Activated CD8-positive, alpha-beta memory T cell treated with anti-CD3 and anti-CD28 coated beads for 4 hours (primary cell): ENCODE measurements at places on chromosomes 7 and 10.

DNA sequence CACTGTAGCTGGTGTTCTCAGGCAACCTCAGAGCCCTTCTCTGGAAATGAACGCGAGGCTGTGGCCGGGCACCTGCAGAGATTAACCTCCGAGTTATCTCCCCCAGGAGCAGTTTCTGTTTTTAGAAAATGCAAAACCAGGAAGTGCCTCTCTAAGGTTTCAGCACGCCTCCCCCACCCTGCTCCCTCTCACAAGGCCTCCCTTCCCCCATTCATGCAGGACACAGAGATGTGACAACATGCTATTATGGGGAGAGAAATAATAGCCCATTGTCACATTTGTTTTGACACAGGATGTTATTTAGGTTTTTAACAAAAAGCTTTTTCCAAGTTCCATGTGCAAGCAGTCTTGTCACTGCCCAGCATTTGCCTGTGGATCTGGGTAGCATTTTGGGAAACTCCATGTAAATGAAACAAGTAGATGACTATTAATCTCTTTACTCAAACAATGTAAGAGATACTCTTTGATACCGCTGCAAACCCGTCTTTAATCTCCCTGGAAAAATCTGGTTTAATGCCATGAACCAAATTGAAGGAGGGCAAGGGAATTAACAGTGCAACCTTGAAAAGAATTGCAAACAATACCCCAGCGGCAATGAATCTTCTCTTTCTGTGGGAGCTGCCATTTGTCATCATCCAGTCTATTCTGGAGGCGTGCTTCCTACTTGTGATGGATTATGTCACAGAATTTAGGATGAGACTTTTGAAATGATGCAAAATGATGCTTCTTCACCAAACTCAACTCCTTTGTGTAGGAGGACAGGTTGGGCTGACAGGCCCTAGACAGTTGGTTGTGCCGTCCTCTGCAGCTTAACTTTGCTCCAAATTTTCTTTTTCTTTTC is 86.5 kb upstream of the NMT2 start:
- DNase-seq, result no peak

- DNase-seq, result no peak
Observed at GRCh38 chr10:88254091-88254490, 329.0 kb downstream of the RNLS start.

- DNase-seq, result no peak
Observed at GRCh38 chr7:22277375-22277774, 79.6 kb downstream of the RAPGEF5 start.

DNA sequence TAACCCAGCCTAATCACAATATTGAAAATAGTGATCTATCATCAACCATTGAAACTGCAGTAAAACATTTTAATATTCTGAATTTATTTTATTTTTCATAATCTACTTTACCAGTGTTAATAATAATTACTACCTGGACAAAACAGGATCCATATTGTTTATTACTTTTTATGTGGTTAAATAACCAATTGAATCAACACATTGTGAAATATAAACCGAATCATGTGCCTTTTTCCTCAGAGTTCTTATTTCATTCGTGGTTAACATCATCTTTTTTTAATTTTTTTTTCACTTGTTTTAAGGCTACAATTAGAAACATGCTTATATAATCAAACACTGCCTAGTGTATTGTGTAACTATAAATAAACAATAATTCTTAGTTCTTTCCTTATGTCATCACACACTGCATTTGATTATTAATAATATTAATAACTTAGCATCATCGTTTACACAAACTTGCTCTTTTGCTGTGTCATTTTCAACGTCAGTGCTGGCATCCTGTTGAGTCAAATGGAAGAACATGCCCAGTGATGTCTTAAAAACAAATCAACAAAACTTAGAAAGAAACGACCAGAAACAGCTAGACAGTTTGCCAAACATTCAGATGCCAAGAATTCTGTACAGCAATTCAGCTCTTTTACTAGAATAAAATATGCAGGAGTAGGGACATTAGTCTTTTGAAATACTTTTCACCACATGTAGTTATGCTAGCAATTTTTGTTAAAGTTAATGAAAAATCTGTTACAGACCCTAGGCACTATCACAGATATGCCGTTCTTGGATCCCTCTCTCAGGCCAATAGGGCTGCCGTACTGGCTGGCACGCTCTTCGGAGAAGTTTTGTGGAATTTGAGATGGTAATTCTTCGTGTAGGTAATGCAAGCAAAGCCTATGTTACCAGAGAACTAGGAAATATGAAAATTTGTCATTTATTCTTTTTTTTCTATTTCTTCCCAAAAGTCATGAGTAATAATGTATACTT is 330.4 kb upstream of the SEMA3A start:
- DNase-seq, result no peak

GRCh38 chr10:70493660-70494234 is 15.2 kb downstream of the PALD1 start:
- no peak for DNase-seq

DNA sequence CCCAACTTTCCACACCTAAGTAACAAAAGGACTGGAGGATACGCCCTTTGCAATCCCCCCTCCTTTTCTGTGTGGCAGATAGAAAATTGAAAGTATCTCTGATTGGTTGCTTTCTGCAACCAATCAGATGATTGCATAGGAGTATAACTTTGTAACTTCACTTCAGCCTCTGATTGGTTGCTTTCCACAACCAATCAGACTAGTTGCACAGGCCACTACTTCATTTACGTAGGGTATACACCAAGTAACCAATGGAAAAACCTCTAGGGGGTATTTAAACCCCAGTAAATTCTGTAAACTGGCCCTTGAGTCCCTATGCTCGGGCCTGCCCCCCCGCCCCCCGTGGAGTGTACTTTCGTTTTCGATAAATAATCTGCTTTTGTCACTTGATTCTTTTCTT is 1080.4 kb downstream of the CNTNAP2 start:
- DNase-seq, result no peak

- DNase-seq, result no peak
Observed at GRCh38 chr7:116500078-116500853, 728 bp downstream of the CAV2 start.

DNA sequence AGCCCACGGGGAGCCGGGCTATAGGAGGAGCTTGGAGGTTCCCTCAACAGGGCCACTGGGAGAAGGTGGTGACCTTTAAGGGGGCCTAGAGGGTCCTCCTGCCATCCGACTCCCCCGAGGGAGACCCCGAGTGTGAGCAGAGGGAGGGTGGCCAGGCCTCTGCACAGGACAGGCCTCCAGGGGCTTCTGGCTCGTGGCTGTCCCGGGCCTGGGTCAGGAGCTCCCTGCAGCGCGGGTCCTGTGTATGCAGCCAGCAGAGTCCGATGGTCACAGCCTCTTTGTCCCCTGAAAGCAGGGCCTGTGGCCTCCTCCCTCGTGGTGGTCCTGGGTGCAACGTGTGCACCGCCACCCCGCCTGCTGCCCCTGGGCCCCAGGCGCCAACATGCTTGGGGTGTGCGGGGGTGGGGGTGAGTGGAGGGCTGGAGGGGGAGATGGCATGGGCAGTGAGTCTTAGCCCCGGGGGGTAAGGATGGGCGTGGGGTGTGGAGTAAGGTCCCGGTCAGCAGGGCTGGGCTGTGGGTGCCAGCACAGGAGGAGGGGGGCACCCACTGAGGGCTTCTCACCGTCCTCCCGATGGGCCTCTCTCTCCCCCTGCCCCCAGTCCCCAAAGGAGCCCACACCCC is 27.1 kb downstream of the UNCX start:
- no peak for DNase-seq

GRCh38 chr7:147869456-147869855 is 721.1 kb upstream of the C7orf33 start:
- no peak for DNase-seq

- no peak for DNase-seq
Observed at GRCh38 chr10:24254180-24254579, 45.2 kb downstream of the KIAA1217 start.

- no peak for DNase-seq
Observed at GRCh38 chr10:2921956-2922680, 145.2 kb upstream of the PFKP start.

- no peak for DNase-seq
Observed at GRCh38 chr10:69684981-69685353, 54.9 kb downstream of the FAM241B start.

GRCh38 chr7:40232242-40232893 is 97.6 kb downstream of the SUGCT start:
- no peak for DNase-seq

- DNase-seq, result no peak
Observed at GRCh38 chr10:99667108-99667751, 7.9 kb downstream of the ENTPD7 start.

DNA sequence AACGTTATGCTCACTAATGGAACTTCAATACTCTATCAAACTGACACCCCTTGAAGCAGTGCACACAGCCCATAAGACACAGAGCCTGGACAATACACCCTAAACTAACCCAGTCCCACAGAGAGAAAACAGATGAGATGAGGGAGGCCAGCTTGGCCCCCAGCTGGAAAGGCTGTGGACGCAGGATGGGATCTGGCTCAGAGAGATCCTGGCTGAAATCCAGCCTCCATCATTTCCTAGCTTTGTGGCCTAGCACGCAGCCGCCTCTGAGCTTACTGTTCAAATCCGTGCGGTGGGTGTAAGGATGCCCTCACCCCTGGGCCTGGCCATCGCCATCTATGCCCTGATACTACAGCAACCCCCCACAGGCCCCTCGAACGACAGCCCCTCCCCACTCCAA is 32.7 kb downstream of the SNX8 start:
- DNase-seq, result no peak

DNA sequence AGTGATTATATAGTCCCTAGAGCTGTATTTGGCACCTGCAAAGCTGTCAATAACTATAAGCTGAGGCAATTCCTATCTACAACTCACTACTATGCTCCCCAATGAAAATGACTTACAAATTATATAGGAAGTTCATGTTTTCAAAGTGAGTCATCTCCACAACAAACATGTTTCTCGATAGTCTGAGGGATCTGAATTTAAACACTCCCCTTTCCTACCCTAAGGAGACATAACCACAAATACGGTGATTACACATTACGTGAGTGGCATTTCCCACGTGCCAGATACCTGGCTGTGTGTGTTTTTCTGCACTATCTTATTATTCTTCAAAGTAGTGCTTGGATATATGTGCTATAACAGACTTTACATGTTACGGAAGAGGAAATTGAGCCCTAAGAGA is 122.5 kb upstream of the C1QL3 start:
- no peak for DNase-seq

DNA sequence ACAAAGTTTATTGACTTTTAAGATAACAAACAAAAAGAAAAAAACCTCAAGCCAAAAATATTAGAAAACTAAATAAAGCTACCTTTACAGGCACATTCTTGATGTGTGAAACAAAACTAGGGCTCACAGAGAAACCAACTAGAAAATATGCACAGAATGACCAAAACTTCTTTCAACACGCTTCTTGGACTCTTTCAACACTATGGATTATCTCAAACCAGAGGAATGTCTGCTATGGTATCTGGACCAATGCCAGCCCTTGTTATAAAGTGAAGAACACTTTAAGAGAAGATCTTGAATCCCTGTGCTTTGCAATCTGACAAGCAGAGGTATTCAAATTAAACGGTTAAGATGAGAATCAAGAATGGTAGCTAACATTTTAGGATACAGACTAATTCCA is 76.6 kb downstream of the DNAJC1 start:
- no peak for DNase-seq

DNA sequence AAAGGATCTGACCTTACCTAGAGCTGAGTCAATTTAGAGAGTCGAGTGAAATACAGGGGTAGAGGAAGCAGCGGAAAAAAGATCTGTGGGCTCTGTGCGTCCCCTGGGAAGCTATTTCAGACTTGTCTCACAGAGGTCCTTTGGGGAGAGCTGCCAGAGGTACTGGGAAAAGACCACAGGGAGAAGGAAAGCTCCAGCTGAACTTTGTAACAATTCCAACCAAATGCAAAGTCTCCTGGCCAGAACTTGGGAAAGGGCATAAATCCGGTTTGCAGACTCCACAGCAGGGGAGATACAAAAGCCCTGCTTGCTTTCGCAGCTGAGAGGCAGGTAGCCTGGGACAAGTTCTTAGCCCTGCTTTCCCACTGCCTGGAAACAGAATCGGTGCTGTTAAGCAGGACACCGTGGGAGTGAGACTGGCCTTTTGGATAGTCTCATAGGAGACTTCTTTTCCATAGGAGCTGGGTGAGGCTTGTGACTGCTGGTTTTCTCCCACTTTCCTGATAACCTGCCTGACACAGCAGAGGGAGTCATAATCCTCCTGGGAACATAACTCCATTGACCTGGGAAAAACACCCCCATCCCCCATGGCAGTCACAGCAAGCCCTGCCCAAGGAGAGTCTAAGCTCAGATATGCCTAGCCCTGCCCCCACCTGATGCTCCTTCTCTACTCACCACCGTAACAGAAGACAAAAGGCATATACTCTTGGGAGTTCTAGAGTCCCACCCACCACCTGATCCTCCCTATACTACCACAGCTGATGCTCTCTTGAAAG is 926.2 kb downstream of the KCNMA1 start:
- no peak for DNase-seq

- DNase-seq, result no peak
Observed at GRCh38 chr10:84195044-84195830, 900 bp downstream of the CDHR1 start.

- DNase-seq, result no peak
Observed at GRCh38 chr7:51878865-51879264, 562.3 kb upstream of the COBL start.

GRCh38 chr10:4532976-4533375 is 293.0 kb upstream of the AKR1E2 start:
- DNase-seq, result no peak

DNA sequence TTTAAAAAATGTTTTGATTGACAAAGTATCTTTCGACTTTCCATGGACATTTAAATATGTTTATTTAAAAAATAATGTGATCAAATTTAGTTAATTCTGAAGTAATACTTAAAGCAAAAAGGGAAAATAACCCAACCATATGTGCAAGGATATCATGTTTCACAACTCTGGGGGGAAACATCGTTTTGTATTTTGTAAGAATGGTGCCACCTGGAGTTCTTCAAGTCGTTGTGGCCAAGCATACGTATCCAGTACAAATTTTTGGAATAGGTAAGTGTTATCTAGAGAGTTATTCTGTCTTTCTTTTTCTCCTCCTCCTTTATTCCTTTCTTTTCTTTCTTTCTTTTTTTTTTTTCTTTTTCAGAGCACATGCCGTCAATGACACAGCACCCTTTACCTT is 176.2 kb upstream of the CSTF2T start:
- no peak for DNase-seq

DNA sequence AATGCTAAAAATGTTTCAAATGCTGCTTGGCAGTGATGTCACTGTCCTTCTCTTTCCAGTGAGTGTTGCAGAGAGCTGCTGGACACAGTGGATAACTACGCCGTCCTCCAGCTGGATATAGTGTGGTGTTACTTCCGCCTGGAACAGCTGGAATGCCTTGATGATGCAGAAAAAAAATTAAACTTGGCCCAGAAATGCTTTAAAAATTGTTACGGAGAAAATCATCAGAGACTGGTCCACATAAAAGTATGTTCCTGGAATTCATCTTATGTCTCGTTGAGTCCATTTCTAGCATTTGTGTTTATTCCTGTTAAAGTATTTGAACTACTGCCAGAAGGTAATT is 25.2 kb downstream of the NUB1 start:
- no peak for DNase-seq

- no peak for DNase-seq
Observed at GRCh38 chr7:142919656-142920055, 13.9 kb downstream of the TRPV5 start.

- DNase-seq, result no peak
Observed at GRCh38 chr10:77784856-77785255, 141.7 kb downstream of the DLG5 start.

GRCh38 chr7:130904792-130905191 is 170.8 kb upstream of the KLF14 start:
- no peak for DNase-seq

GRCh38 chr7:55554038-55554437 is 18.3 kb downstream of the VOPP1 start:
- no peak for DNase-seq

GRCh38 chr10:107409522-107409921 is 245.0 kb upstream of the SORCS1 start:
- DNase-seq, result no peak
